ENCODE measurements at places on chromosomes 12 and 14.

DNA sequence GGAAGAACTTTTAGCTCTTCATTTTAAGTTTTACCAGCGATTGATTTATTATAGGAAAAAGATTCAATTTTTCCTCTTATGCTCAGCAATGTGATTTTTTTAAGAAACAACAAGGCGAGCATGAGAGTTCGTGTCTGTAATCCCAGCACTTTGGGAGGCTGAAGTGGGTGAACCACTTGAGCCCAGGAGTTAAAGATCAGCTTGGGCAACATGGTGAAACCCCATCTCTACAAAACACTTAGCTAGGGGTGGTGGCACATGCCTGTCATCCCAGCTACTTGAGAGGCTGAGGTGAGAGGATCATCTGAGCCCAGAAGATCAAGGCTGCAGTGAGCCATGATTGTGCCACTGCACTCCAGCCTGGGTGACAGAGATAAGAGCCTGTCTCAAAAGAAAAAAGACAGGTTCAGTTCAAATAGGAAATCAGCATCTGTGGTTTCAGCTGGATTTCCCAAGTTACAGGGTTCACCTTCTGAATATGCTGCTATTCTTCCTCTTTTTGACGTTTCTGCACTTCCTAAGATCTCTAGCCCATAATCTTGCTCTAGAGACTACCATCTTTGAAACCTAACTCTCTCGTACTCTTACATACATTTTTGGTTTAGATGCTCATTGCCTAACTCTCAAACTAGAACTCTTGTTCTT, 274.7 kb downstream of the SEC23A start:
- no peak for DNase-seq

DNA sequence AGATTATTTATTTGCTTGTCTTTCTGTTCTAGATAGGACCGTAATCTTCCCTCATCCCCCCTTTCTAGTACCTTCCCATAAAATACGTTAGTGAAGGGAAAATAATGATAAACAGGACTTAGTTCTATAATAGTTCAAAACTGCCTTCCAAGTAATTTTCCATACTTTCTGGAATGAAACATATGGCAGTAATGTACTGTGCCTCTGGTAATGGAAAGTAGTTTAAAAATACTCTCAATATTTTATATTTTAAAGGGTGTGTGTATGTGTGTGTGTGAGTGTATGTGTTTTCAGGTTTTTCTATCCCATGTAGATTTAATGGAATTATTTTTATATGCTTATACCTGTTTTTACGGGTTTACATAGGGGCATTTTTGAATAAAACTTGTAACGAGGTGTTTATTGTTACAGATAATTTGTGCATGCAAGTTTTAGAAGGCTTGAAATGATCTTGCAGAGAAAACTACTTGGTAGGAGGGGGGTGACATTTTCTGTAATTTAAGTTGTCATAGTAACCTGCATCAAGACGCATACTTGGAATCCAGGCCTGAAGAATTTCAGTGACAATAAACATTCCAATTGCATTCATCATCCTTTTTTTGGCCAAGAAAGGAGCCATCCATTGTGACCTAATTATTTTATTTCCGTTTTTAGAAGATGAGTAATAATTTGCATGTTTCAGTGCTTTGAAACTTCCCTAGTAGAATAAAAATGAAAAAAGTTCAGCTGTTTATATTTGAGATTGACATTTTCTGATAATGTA, 38.9 kb downstream of the RASSF8 start:
- no peak for DNase-seq

DNA sequence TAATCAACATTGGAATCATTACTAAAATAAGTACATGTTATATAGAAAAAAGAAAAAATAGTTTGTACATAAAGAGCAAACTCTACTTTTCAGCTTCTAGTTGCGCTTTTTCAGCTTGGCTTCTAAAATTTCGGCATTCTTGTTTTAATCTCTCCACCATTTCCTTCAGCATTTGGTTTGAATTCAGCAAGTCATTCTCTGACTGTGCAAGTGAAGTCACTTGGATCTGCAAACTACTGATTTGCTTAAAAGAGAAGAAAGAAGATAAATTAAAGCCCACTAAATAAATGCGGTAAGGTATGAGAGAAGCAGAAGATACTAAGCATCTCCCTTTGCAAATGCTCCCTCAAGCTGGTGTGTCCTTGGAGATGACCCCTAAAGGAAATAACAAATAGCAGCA, 126.3 kb downstream of the CEP83 start:
- DNase-seq: no peak

- DNase-seq: no peak
These were observed 93.8 kb downstream of the PTPRB start for GRCh38 chr12:70543444-70543843.

DNA sequence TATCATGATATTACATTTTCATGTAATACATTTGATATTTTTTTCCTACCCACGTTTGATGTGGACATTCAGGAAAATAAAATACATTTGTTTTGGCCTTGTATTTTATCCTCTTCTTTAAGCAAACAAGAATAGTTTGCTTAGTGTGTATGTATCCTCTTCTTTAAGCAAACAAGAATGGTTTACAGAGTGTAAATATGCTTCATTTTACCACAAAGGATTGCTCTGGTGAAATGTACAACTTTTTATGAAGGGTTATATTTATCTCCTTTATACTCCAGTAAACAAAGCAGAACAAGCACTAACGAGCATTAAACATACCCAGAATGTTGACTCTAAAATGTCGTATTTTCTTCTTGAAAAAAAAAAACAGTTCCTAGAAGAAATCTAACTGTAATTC, 244.7 kb downstream of the KCNH5 start:
- DNase-seq: no peak

GRCh38 chr14:20696764-20697163, 8.2 kb downstream of the ANG start:
- no peak for DNase-seq

- DNase-seq: no peak
These were observed 43.4 kb downstream of the DLK1 start for GRCh38 chr14:100770046-100770445.

DNA sequence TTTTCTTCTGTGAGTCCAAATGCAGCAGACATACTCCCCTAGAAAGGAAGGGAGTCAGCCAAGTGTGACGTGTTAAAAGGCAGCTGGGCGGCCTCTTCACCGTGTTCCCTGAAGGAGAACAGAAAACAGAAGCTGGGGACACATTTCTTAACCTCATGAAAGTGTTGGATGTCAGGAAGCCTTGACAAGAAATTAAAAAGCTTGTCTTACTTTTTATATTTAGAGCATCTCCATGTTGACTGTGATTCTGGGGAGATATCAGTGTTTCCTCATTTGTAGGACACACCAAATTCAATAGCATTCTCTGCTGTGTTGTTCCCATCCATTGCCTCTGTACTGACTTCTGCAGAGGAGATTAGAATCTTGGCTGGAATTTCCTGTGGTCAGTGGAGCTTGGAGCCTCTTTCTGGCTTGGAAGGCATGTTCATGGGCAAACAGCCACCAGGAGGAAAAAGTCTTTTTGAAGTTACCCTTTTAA, 93.7 kb downstream of the RMST start:
- DNase-seq: no peak

- no peak for DNase-seq
These were observed 133.2 kb downstream of the MGAT4C start for GRCh38 chr12:86122846-86123468.

DNA sequence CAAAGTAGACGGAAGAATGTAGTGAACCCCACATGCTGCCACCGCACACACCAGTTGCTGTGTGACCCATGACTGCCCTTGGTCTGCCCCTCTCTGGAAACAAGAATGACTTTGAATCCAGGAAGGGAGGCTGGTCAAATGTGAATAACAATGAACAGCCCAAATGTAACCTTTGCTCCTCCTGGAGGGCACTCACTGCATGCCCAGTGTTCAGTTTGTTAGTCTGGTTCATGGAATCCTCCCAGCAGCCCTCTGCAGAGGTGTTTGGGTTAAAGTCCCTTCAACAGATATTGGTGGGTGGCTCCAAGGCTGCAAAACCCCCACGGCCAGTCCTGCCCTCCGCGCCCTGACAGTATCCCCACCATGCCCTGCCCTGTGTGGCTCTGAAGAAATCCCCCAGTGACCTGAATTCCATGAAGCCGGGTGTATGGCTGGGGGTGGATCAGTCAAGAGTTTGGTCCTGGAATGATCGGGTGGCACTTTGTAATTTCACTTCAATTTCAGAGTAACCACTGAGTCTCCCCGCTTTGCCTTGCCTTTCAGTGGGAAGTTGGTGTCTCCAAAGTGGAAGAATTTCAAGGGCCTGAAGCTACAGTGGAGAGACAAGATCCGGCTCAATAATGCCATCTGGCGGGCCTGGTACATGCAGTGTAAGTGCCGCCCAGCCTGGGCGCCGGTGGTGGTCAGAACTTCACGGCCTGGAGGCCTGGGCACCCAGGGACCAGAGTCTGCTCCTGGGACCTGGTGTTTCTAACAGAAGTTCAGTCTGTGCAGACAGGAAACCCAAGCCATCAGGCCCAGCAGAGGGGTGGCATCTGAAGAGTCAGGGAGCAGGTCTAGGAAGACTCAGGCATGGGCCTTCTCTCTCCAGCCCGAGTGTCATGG, 47.1 kb downstream of the IL31 start:
- peak; percentile 50 for DNase-seq

- no peak for DNase-seq
These were observed 44.3 kb downstream of the SPTB start for GRCh38 chr14:64835431-64835830.

Measured in head of caudate nucleus (tissue), 42 donors.